ENCODE measurements at places on chromosomes 5 and 9.
A peak's percentile ranks its signal among the peaks of the same experiment; 100 is the strongest.

GRCh38 chr9:100167176-100167575 is 68.1 kb downstream of the INVS start:
- no peak for ATAC-seq

GRCh38 chr5:161273410-161273809 is 273.1 kb downstream of the GABRB2 start:
- no peak for ATAC-seq

- ATAC-seq = no peak
Observed at GRCh38 chr5:96537386-96537785, 104.3 kb upstream of the PCSK1 start.

DNA sequence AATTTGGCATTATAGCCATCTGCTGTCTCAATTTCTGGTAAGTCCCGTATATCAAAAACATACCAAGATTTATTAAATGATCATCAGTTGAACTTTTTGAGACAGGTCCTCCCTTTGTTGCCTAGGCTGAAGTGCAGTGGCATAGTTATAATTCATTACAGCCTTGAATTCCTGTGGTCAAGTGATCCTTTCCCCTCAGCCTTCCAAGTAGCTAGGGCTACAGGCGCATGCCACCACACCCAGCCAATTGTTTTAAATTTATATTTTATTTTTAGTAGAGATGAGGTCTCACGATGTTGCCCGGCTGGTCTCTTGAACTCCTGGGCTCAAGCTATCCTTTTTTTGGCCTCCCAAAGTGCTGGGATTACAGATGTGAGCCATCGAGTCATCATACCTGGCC is 418.9 kb downstream of the ARHGEF28 start:
- ATAC-seq = no peak

- ATAC-seq = no peak
Observed at GRCh38 chr9:84970432-84970831, 300.9 kb downstream of the NTRK2 start.

DNA sequence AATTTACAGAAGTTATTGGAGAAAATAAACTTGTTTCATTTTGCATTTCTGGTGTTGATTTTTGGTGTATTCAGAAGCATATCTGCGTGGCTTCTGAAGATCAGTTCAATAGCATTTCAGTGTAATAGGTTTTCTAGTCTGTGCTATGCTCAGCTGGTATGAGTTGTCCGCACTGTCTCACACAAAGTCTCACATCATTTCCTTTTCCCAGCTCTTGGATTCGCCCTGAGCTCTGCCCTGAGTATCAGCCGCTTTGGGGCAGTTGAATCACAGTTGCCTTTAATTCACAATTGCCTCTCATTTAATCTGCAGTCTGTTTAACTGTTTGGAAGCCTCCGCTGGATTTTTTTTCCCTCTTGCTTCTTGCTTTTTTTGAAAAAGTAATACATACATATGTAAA is 6.4 kb upstream of the TTC23L start:
- ATAC-seq = no peak

GRCh38 chr9:121463026-121463807 is 36.4 kb downstream of the GGTA1 start:
- peak; percentile 51 for ATAC-seq

GRCh38 chr5:69184621-69185020 is 4.8 kb upstream of the CENPH start:
- ATAC-seq = no peak

DNA sequence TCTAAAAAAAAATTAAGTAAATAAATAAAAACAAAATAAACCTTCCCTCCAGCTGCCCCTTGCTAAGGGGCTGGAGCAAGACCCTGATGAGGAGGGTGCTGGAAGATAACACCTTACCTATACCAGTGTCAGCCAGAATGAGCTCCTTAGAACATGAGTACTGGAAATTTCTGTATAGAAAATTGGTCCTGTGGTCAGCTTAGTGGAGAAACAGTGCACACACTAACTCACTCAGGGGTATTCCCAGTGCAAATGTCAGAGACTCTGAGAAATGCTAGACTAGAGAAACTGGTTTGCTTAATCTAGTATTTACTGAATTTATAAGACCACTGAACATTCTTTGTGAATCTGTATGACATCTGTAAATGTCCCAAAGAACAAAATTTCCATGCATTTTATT is 62.1 kb upstream of the CTXN3 start:
- no peak for ATAC-seq

GRCh38 chr9:14993061-14993800 is 83.0 kb upstream of the FREM1 start:
- peak; percentile 93 for ATAC-seq

DNA sequence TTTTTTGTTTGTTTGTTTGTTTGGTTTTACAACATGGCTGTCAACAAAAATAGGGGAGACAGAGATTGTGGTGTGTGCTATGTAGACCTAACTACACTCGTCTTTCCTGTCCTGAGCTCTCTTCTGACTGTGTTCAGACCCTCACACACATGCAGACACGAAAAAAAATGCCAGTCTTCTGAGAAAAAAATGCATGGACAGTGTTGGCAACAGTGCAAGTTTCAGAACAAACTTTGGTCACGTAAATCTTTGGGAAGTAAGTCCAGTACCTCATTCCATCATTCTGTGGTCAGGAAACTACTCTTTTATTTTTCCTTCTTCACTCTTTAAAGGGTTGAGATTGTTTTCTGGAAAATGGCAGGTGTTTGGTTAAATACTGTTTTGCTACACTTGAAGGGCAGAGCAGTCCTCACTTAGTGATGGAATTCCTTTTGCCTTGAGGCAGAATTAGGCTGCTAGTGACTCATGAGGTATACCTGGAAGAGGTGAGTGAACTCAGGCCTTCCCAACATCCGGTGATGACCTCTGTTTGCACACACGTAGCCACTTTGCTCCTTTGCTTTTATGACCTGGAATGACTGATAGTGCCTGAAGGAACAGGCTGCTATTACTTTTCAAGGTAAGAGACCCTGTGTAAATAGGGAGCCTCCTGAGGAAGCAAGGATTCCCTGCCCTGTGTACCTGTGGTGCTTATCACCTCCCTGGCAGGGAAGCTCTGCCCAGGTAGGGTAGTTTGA is 81.6 kb upstream of the TNFAIP8 start:
- no peak for ATAC-seq
